Activated CD4-positive, alpha-beta T cell treated with anti-CD3 and anti-CD28 coated beads for 24 hours (primary cell): ENCODE measurements at places on chromosomes 11 and 22.

DNA sequence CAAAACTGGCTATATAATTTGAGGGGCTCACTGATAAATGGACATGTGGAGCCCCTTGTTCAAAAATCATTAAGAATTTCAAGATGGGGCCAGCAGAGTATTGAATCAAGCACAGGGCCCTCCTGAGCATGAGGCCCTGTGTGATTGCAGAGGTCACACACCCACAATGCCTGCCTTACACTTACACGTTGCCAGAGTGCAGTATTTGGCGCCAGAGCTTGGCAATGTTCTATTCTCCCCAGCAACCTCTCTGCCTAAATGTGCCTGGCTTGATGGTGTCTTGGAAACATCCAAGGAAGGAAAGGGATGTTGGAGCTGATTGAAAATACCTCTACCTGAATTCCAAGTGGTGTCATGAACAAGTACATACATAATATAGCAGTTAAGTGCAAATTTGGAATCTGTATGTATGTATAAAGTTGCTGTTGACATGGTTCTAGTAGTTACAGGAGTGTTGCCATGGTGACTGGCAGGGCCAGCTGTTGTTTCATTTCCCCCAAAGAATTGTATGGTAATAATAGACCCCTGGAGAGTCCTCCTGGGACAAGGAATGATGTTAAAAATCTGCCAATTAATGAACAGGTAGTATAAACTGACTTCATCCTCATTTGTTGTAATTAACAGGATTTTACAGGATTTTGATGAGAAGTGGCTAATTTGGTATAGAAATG, 205.7 kb upstream of the NAV2 start:
- DNase-seq: no peak

GRCh38 chr11:34480314-34480713, 33.3 kb downstream of the ELF5 start:
- DNase-seq: no peak

DNA sequence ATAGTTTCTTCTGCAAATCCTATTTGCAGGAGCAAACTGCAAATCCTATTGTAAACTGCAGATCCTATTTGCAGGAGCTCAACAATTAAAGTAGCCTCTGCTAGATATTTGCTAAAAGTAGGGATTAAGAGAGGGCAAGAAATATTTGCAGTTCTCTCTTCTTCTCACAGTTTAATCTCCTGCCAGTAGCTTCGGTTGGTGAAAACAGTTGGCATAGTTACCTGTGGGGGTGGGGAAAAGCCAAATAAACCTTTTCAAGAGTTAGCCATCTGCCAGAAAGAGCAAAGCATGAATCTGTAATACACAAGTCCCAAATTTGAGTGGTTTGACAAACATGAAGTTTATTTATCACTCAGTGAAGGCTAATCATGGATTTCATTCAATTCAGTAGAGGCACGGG, 942.5 kb downstream of the JRKL start:
- DNase-seq: no peak

DNA sequence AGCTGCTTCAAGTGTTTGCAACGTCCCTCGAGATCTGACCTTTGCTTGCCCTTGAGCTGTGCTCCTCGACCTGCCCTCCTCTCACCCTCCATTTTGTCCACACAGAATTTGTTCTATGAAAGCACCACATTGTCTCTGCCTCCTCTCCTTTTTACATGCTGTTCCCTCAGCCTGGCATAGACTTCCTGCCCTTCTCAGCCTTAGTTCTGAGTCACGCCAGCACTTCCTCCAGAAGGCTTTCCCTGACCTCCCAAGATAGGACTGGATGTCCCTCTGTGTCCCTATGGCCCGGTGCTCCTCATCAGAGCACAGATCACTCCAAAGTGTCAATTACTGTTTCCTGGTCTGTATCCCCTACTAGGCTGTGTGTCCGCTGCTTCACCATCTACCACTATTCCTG, 16.2 kb downstream of the JHY start:
- no peak for DNase-seq

DNA sequence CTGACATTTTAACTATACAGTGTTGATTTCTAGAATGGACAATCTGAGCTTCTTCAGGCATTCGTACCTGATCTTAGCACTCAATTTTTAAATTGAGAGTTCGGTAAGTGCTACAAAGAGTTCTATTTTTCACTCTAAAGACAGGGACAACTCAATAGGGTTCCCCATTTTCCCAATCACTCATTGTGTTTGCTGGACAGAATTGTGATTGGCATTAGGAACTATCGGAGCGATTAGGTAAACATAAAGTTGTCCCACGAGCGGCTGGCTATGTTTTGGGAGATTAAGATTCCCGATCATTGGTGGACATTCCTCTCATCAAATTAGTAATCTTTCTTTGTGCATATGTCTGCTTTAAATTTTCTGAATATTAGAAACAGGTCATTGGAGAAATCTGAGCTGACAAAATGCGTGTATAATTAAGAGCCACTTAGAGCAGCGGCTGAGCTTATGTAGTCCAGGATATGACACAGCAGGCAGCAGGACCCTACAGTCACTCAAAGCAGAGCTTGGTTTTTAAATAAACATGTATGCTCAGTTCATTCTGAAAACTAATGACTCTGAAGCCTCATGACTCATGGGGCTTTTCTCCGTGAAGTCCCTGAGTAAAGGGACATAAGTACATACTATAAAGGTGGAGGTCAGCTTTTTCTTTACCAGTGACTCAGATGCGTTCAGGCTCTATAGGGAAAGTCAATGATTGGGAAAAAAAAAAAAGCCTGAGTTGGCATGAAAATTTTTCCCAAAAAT, 109.4 kb downstream of the GRIA4 start:
- DNase-seq: no peak

DNA sequence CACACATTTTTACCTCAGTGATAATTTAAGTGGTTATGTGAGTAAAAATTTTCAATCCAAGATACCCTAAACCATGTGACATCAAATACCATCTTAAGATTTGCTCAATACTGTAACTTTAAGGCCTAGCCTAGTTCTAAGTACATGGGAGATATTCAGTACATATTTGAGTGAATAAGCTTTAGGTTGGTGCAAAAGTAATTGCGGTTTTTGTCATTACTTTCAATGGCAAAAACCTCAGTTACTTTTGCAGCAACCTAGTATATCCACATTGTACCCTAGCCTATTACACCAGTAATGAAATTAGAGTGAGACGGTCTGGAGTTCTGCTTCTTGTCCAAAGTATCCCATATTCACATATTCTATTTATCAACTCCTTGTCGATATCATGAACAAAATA, 700.1 kb downstream of the LRRC4C start:
- no peak for DNase-seq

- DNase-seq: no peak
Measured at GRCh38 chr11:41177791-41178190, 281.7 kb downstream of the LRRC4C start.
